Neural progenitor cell (in vitro differentiated cells): ENCODE measurements at places on chromosomes 13 and 19.

GRCh38 chr19:29484876-29485275 lies 40.9 kb upstream of the VSTM2B start:
- H3K27ac ChIP-seq: no peak overlapping the region
- no peaks in the 10 kb centered on the region for H3K27me3 ChIP-seq
- no peak overlapping the region for H3K4me3 ChIP-seq
- H3K36me3 ChIP-seq: no peaks in the 10 kb centered on the region
- no peak for DNase-seq

GRCh38 chr13:35309706-35310105 lies 166.8 kb downstream of the MAB21L1 start:
- no peaks in the 10 kb centered on the region for H3K36me3 ChIP-seq
- no peaks in the 10 kb centered on the region for H3K27me3 ChIP-seq
- no peaks in the 10 kb centered on the region for H3K4me1 ChIP-seq
- H3K4me3 ChIP-seq: no peak overlapping the region
- DNase-seq: no peak

- H3K4me3 ChIP-seq: peak overlapping the region; percentile 88
- H3K4me1 ChIP-seq: peaks cover 12% of the 10 kb centered on the region
- peaks cover 23% of the 10 kb centered on the region for H3K27me3 ChIP-seq
- no peaks in the 10 kb centered on the region for H3K36me3 ChIP-seq
- no peak overlapping the region for H3K27ac ChIP-seq
- DNase-seq: no peak
These were observed 1.0 kb upstream of the KRI1 start for GRCh38 chr19:10566658-10567410.

GRCh38 chr13:37187621-37188020 lies 82.2 kb upstream of the CSNK1A1L start:
- H3K27me3 ChIP-seq: no peaks in the 10 kb centered on the region
- H3K36me3 ChIP-seq: no peaks in the 10 kb centered on the region
- no peak for DNase-seq
- no peaks in the 10 kb centered on the region for H3K4me1 ChIP-seq
- no peak overlapping the region for H3K4me3 ChIP-seq

DNA sequence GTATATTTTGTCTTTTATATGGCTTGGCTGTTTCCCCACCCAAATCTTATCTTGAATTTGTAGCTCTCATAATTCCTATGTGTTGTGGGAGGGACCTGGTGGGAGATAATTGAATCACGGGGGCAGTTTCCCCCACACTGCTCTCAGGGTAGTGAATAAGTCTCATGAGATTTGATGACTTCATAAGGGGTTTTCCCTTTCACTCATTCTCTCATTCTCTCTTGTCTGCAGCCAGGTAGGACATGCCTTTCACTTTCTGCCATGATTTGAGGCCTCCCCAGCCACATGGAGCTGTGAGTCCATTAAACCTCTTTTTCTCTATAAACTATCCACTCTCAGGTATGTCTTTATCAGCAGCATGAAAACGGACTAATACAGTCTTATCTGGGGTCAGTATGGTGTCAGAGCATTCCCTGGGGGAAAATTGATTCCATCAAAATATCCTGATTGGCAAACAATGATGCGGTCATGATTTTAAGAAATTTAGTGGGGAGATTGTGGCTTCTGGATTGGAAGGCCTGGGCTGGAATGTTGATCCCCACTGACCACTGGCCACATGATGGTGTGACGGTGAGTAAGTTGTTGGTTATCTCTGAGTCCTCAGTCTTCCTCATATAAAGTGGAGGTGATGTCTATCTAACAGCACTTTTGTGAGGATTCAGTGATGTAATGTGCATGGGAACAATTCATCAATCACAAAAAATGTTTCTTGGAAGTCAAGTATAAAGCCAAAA lies 27.5 kb upstream of the ANKRD10 start:
- no peak overlapping the region for H3K27ac ChIP-seq
- H3K27me3 ChIP-seq: no peaks in the 10 kb centered on the region
- no peak overlapping the region for H3K4me3 ChIP-seq
- H3K4me1 ChIP-seq: no peaks in the 10 kb centered on the region
- no peaks in the 10 kb centered on the region for H3K36me3 ChIP-seq
- DNase-seq: no peak

- no peak overlapping the region for H3K4me3 ChIP-seq
- H3K4me1 ChIP-seq: peaks cover 6% of the 10 kb centered on the region
- H3K27ac ChIP-seq: peak overlapping the region; percentile 53
- H3K27me3 ChIP-seq: no peaks in the 10 kb centered on the region
- H3K36me3 ChIP-seq: no peaks in the 10 kb centered on the region
These were observed 8.6 kb downstream of the RPS9 start for GRCh38 chr19:54209058-54209810.

GRCh38 chr13:99373436-99373835 lies 66.2 kb upstream of the GPR183 start:
- H3K4me3 ChIP-seq: no peak overlapping the region
- H3K27ac ChIP-seq: no peak overlapping the region
- H3K4me1 ChIP-seq: no peaks in the 10 kb centered on the region
- no peak for DNase-seq

DNA sequence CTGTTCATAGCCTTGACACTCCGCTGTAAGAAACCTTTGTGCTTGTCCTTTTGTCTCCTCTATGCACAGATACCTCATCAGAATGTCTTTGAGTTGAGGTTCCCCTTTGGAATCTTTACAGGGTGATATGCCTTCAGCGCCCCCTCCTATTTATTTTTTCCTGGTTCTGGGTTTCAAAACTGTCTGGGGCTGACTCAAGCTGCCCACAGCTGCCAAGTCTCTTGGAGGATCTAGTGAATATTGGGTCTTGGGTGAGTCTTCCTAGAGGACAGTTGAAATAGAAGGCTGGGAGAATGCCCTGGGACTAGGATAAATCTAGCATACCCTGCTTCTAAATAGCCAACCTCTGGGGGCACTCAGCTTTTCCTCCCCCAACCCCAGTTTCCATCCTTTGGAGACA lies 930 bp downstream of the ZNF136 start:
- H3K27ac ChIP-seq: no peak overlapping the region
- no peaks in the 10 kb centered on the region for H3K27me3 ChIP-seq
- DNase-seq: peak; percentile 24
- H3K4me3 ChIP-seq: peak overlapping the region; percentile 85
